ENCODE measurements at places on chromosomes 6 and 20.

DNA sequence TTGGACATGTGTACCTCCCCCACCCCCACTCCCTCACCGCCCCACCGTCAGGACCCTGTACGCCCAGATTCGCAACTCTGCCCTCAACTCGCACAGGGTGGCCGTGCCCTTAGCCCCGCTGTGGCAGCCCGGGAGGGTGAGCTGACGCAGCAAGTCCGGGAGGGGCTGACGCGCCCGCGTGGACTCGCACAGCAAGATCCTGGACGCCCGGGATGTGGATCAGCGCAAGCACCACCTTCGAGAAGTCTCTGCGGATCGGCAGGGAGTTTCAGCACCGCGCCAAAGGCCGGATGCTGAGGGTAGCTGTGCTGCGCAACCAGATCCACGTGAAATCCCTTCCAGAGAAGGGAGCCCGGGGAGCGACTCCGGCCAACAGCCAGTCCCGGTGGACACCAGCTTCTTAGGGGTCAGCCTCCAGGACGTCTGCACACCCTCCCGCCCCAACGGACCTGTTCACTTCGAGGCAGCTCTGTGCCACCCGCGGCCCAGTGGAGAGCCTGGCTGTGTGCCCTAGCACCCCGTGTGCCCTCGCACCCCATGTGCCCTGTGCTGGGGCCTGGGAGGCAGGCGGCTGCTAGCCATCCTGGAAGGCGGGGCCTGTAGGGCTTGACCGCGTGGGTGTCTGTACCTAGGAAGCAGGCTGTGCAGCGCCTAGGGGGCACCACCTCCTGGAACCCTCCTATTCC, 6.7 kb upstream of the GJA10 start:
- DNase-seq, result no peak

DNA sequence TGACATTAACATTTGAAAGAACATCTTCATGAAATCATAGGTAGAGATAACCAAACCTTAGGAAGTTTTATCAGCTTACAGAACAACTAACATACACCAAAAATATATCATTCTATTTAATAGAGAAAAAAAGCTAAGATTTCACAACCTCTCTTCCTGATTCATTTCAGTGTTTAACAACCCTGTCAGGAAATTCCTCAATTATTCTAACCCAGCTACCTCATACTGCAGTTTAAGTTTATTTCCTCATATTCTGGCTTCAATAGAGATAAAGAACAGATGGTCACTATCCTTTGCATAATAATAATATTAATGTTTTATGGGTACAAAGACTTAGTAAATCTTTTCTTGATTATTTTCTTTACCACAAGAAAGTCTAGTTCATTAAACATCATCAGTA, 112.9 kb upstream of the HSF2 start:
- DNase-seq, result no peak

DNA sequence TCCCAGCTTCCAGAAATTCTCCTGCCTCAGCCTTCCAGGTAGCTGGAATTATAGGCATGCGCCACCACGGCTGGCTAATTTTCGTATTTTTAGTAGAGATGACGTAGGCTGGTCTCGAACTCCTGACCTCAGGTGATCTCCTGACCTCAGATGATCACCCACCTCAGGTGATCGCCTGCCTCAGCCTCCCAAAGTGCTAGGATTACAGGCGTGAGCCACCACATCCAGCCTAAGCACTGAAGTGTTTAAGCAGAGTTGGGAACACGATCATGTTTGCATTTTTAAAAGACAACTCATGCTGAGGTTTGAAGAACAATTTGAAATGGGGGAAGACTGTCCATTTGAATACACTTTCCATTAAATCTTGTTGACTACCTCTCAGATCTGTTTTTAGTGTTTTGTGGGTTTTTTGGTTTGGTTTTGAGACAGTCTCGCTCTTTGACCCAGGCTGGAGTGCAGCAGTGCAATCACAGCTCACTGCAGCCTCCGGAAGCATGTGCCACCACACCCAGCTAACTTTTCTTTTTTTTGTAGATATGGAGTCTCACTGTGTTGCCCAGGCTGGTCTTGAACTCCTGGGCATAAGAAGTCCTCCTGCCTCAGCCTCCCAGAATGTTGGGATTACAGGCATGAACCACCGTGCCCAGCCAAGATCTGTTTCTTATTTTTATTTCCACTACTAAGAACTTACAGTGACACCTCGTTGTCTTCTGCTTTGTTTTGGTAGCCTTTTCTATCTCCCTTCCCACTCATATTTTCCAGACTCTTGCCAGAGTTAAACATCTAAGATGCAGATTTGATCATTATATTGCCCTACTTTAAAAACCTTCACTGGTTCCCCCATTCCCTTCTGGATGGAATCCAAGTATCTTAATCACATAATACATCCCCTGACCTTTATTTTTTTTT, 5.5 kb downstream of the CASP8AP2 start:
- no peak for DNase-seq

GRCh38 chr20:38831049-38831691, 25.7 kb downstream of the PPP1R16B start:
- DNase-seq, result no peak

- DNase-seq, result no peak
Observed at GRCh38 chr6:118285791-118286190, 262.3 kb upstream of the PLN start.

- DNase-seq, result no peak
Observed at GRCh38 chr6:157967020-157967419, 14.6 kb upstream of the SYNJ2 start.

- DNase-seq, result no peak
Observed at GRCh38 chr20:1891263-1892118, 3.7 kb upstream of the SIRPA start.

- DNase-seq, result no peak
Observed at GRCh38 chr6:56940977-56941376, 13.9 kb upstream of the BEND6 start.

GRCh38 chr6:166928644-166929541, 27.5 kb downstream of the RNASET2 start:
- no peak for DNase-seq

- no peak for DNase-seq
Observed at GRCh38 chr6:7270320-7271204, 42.4 kb downstream of the SSR1 start.

GRCh38 chr6:13339863-13340630, 11.7 kb upstream of the TBC1D7 start:
- no peak for DNase-seq

- DNase-seq, result no peak
Observed at GRCh38 chr20:54475334-54476168, at the start of gene DOK5. DOK5 (plus strand) TSS chr20:54475593; CDS start chr20:54475947, 354 bp downstream.

DNA sequence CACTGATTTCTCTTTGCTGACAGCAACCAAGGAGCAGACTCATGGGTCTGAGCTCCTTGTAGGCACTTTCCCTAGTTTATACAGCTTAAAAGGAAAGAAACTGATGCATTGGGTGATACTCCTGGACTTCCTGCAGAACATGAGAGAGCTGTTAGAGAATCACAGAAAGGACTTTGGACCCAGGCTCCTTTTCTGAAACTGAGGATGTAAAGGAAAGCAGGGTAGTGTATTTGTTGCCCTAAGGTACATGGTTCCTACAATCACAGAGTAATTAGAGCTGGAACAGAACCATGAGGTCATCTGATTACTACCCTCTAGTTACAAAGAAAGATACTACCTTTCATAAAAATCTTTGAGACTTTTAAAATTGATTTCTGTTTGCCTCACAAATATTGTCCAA, 477.1 kb upstream of the SPTLC3 start:
- DNase-seq, result no peak
